ENCODE measurements at places on chromosomes 16 and 17.

DNA sequence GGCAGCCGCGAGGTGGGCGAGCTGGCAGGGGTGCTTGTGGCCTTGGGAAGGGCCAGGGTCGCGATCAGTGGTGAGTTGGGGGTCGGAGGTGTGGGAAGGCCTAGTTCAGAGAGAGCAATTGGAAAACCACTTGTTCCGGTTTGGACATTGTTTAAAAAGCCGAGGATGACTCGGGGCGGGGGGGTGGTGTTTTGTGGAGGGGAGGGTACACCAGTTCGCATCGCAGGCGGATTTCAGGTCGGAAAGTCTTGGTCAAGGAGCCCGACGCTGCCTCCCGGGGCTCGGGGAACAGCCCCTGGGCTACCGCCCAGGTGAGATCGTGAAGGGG, 66.4 kb downstream of the KPNA2 start:
- DNase-seq = no peak

DNA sequence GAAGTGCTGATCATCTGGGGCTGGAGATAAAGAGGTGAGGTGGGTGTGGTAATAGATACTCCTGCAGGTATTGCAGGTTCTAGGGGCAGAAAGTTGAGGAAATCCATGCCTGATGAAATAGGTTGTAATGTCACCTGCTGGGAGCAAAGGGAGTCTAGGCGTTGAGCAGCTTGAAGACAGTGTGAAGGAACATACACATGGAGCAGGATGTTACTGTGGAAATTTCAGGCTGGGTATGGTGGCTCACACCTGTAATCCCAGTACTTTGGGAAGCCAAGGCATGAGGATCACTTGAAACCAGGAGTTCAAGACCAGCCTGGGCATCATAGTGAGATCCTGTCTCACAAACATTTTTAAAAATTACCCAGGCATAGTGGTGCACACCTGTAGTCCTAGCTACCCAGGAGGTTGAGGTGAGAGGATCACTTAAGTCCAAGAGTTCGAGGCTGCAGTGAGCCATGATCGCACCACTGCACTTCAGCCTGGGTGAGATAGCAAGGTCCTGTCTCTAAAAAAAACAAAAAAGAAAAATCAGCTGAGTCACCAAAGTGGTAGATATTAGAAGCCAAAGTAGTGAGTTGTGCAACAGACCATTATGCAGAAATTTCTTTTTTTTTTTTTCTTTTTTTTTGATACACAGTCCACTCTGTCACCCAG, 9.1 kb upstream of the CRYBA1 start:
- no peak for DNase-seq

GRCh38 chr17:13600475-13601321, 1.0 kb downstream of the HS3ST3A1 start:
- DNase-seq = no peak

DNA sequence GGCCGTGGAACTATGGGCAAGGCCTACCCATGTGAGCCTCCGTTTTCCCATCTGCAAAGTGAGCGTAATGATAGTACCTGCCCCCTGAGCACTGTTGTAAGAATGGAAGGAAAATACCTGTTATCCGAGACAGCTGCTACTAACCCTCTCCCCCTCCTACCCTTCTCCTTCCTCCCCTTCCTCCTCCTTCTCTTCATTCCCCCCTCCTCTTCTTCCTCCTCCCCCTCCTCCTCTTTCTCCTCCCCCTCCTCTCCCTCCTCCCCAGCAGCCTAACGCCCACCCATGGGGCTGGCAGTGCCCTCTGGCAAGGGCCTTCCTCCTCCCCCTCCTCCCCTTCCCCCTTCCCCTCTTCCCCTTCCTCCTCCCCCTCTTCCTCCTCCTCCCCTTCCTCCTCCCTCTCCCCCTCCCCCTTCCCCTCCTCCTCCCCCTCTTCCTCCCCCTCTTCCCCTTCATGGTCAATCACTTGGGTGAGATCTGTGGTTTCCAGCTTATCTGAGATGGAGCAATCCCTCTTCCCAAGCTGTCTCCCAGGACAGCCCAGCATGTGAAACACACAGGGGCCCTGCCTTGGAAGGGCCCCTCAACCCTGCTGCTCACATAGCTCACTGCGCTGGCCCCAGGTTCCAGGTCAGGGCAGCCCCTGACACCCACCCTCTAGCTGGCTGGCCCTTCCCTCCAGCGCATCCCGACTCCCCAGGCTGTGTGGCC, 6.4 kb downstream of the ZFPM1 start:
- no peak for DNase-seq

DNA sequence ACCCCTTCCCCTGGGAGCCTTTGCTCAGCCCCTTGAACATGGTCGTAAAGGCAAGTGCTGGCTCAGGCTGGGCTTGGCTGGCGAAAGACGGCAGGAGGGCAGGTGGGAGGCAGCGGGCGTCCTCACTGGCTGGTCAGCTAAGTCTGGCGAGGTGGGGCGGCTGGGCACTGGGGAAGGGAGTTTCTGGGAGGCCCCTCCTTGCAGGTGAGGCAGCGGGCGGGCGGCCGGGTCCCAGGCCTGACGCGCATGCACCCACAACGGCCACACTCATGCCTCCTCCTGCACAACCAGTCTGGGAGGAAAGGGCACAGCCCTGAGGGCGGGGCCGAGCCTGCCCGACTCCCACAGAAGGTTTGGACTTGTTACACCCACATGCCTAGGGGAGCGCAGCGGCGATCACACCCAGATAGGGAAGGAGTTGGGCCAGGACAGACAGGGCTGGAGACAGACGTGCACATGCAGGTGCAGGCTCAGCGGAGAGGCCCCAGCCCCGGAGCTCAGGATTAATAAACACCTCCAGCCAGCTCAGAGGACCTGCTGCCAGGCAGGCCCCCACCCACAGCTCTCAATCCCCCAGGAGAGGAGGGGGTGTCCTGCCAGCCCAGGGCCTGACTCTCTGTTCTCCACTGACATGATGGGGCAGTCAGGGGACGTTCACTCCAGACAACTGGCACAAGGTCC, at the start of gene EVPL:
Gene EVPL, minus strand, starts transcription at position 148 of the 681 bp plus-strand sequence. Its CDS starts 108 bp downstream, at position 40.
- no peak for DNase-seq

DNA sequence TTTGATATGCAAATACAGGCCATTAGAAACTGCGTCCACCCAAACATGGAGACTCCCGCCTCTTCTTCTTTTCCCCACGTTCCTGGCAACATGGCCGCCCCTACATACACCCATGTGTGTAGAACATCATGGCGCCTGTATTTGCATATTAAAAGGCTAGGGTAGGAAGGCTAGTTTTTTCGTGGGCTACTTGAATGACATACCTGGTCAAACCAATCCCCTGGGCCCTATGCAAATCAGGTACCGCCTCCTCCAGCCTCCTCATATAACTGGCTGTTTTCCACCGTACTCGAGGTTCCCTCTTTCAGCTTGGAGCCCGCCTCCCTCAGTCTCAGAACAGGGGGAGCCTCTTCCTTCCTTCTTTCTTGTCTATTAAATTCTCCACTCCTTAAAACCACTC, 840 bp upstream of the CD300LB start:
- DNase-seq = no peak

DNA sequence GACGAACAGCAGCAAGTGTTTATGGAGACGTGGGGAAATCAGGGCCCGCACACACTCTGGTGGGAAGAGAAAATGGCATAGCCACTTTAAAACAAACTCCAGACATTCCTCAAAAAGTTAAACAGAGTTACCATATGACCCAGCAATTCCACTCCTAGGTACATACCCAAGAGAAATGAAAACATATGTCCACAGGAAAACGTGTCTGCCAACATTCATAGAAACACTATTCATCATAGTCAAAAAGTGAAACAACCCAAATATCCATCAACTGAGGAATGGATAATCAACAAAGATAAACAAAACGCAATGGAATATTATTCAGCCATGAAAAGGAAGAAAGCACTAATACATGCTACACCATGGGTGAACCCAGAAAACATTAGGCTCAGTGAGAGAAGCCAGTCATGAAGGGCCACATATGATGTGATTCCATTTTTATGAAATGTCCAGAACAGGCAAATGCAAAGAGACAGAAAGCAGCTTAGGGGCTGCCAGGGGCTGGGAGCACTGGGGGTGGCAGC, 32.8 kb downstream of the ADCY9 start:
- no peak for DNase-seq

GRCh38 chr17:13740686-13741085, 139.0 kb upstream of the HS3ST3A1 start:
- DNase-seq = no peak

DNA sequence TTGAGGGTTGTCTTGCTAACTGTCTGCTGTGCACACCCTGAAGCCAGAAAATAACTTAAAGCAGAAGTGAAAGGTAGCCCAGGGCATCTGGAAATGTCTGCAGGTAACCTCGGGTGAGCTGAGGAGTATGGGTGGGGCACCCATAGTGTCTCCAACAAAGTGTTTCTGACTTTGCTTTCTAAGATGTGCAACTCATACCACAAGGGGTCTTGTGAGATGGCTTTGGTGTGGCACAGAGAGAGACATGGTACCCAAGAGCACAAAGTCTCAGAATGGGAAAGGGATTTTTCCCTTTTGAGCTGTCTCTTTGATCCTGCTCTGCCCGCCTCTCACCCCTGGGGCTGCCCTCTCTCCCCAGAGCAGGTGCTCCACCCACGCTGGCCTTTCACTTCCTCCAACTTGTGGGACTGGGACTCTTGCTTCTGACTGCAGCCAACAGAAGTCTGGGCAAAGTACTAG, 6.9 kb downstream of the CHD9 start:
- no peak for DNase-seq

DNA sequence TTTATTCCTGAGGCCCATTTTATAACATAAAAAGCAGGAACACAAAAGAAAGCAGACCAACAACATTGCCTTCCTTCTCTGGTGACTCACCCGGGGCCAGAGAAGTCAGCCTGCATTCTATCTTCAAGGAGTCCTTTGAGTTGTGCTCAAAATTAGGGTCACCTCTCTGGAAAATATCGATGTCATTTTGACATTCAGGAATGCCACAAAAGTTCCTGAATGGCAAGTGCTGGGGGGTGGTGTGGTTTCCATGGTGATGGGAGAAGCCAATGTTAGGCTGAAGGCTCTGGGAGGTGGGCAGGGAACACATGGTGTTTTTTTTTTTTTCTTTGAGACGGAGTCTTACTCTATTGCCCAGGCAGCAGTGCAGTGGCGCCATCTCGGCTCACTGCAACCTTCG, 159.6 kb downstream of the HAPSTR1 start:
- DNase-seq = no peak

DNA sequence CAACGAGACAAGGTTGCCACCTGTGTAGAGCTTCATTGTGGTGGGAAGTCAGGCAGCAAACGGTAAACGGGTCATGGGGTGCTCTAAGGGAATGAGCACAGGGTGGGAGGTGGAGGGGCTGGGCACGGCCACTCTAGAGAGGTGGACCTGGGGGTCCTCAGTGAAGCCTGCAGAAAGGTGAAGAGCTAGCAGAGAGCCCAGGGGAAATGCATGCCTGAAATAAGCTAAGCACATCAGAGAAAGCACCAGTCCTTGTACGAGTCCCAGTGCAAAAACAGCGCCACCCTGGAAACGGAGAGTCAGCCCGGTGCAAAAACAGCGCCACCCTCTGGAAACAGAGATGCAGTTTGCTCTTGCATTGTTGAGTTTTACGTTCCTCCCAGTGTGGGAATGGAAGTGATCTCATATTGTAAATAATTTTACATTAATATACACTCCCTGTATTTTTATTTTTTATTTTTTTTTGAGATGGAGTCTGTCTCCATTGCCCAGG, 65.0 kb downstream of the TBC1D16 start:
- no peak for DNase-seq

- DNase-seq = peak; percentile 21
Observed at GRCh38 chr16:3235856-3236669, 1.1 kb upstream of the ZNF200 start.

- no peak for DNase-seq
Observed at GRCh38 chr16:78146807-78147206, 47.4 kb downstream of the WWOX start.

GRCh38 chr17:15143524-15143923, 121.6 kb downstream of the PMP22 start:
- DNase-seq = no peak

All from stimulated activated CD4-positive, alpha-beta T cell treated with anti-CD3 and anti-CD28 coated beads, TNF-alpha, amount 100 ng/mL, for 24 hours (primary cell).